ENCODE measurements at places on chromosomes 6 and 20.

GRCh38 chr20:50575865-50576720 is 65.9 kb downstream of the PTPN1 start:
- DNase-seq: peak; percentile 73

DNA sequence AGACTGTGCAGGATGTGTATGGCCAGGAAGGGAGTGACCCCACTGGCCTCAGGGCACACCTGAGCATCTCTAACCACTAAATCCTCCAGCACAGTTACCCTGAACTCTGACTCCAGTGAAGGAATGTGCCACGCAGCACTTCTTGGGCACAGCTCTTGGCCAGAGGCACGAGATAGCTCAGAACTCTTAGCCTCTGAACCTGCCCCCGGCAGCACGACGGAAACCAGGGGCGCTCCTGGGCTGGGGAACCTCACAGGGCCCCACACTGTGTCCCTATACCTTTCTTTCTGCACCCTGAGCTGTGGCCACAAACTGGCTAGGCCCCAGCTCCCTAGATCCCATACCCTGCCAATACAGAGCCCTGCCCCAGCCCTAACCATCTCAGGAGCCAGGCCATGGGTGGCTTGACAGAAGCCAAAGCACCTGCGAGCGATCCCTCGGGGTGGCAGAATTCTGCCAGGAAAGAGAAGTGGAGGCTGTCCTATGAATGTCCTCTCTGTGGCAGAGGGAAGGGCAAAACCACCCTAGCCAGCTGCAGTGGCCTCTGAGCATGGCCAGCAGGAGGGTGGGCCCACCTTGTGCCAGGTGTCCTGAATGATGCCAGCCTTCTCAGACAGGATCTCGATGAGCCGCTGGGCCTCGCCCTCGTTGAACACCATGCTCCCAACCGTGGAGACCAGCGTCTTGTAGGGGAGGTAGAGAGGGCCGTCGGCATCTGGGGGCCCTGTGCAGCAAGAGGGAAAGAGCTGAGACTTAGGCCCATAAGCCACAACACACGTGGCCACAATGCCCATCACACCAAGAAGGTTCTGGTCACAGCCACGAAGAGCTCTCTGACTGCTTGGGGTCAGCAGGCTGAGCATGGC is 39.4 kb downstream of the RRBP1 start:
- DNase-seq: no peak

DNA sequence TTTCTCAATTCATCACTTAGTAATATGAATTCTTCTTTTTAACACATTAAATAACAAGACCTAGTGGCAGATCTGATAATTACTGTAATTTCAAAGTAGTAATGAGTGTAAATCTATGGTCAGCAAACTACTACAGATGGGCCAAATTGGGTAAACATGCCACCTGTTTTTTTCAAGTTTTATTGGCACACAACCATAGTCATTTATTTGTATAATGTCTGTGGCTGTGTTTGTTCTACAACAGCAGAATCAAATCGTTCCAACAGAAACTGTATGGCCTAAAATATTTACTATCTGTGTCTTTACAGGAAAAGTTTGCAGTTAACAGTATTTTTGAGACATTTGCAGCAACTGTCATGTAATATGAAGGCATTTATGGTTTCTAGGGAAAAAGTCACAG is 86.1 kb upstream of the EYA2 start:
- DNase-seq: no peak

GRCh38 chr6:7260291-7261031 is 52.5 kb downstream of the SSR1 start:
- DNase-seq: no peak

DNA sequence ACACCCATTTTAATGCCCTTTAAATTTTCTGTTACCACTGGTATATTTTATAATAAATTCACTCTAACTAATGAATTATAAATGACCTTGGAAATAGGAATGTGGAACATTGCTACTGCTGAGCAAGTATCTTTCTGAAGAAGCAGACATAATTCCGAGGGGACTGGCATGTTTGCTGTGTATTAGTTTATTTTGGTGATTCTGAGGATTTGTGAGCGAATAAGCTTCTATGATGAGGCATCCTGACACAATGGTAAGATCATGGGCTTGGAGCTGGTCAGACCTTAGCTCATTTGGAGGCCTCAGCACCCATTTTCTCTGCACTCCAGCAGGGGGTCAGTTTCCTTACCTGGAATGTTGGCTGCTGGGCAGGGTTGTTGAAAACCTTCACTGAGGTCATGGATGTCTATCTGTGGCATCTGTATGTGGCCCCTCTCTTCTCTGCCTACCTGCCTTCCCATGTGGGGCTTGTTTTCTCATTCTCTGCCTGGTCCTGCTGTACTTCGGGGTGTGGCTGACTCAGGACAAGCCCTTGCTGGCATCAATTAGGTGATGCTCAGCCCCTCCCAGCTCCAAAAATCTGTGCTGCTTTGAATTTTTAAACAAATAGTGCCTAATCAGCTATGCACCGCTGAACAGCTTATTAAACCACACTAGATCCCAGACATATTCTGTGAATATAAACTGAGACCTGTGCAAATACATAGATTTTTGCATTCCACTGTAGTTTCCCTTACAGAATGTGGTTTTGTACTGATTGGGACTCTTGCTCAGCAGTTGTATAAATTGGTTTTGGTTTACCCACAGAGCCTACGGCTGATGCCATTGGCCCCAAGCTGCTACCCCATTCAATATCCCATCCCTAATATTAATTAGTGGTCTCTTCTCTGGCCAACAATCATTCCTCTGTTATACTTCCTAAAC is 10.7 kb downstream of the ARID1B start:
- no peak for DNase-seq

DNA sequence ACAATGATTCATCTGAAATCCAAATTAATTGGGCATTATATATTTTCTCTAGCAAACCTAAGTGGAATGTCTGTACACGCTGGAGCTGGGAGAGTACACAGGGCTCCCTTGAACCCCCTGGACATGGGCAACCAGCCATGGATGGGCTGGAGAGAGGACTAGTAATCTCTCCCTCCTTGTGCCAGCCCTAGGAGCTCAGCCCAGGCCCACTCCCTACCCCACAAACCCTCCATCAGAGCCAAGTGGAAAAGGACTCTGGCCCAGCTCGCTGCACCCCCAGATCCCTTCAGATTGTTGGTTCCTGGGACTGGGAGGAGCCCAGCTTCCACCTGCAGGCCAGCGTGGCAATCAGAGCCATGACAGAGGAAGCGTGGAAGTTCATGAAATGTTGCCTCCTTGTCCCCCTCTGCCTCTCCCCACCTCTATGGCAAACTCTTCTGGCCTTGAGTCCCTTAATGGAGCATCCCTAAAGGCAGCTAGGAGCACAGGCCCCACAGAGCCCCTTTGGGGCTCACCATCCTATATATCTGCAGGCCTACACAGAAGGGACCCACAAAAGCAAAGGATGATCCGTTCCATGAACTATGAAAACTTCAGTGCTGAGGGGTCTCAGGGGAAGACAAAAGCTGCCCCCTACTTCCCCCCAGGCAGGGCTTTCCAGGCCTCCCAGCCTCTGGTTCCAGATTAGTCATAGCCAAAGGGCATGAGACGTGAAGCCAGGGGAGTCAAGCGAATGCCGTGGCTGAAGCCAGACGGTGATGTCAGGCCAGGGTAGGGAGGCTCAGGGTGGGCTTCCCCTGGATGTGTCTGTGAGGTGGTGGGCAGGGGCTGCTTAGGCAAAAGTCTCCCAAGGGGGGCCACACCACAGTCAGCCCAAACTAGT is 126.4 kb upstream of the MAFB start:
- DNase-seq: no peak

DNA sequence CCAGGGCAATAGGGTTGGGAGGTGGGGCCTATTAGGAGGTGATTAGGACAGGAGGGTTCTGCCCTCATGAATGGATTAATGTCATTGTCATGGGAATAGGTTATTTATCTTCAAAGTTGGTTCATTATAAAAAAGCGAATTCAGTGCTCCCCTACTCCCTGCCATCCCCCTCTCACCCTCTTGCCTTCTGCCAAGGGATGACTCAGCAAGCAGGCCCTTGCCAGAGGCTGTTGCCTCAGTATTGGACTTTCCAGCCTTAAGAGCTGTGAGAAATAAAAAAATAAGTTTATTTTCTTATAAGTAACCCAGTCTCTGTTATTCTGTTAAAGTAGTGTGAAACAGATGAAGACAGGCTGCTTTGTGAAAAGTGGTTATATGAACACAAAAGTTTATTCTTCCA is 381.1 kb upstream of the ZFP64 start:
- DNase-seq: no peak

All from D721Med (cell line).